ENCODE measurements at places on chromosomes 5 and 9. TPM values are rescaled to one million over a fixed set of nuclear protein-coding genes. Genes with fewer than 3 reads are reported as not detected.

DNA sequence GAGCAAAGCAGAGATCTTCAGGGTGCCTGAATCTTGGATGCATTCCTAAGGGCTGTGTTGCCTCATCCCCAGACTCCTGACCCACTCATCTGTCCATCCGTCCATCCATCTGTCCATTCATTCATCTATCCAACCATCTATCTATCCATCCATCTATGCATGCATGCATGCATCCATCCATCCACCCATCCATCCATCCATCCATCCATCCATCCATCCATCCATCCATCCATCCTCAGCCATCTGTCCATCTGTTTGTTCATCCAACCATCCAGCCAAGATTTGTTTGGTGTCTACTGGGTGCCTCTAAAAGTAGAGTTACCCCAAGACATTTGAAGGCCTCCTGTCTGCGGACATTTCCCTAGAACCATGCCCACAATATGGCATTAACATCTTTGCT is 27.7 kb upstream of the BARHL1 start:
- DNase-seq: no peak

DNA sequence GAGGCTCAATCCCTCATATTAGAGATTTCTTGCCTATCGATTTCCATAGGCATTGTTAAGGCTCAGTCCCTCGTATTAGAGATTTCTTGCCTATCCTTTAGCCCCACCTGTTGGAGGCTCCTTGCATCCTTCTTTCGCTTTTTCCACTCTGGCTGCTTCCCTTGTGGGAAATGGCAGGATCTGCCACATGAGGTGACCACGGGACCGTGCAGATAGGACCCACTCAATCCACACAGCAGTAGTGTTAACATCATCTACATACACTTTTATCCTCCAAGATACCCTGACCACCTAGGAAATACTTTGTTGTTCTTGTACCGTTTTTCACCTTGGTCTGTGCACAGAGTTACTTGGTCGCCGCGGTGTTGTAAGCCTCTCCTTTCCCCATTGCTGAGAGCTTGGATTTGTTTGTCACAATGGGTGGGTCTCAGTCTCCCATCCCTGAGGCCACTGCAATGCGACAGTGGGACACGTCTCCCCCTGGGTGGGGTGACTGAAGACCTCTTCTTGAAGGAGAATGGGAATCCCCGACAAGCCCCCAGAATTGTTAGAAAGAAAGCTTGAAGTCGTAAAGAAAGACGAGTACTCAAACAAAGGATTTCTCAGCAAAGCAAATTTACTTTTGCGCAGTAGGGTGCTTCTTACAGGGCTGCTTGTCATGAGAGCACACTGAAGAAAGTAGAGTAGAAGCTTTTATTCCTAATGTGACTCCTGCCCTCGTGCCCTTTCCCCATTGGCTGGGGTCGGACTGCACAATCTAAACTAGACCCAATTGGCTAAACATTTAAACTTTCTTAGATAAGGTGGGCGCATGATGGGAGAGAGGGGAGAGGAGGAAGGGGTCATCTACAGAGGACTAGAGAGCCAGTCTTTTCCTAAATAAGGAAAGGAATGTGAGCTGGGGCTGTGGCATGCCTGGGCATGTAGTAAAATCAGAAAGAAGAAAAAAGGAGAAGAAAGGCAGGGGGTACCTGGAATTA is 19.8 kb downstream of the IFT74 start:
- DNase-seq: no peak

GRCh38 chr9:81874931-81875330 is 53.3 kb upstream of the SPATA31D4 start:
- DNase-seq: no peak

- DNase-seq: no peak
Observed at GRCh38 chr5:119118000-119118399, 47.1 kb downstream of the DMXL1 start.

DNA sequence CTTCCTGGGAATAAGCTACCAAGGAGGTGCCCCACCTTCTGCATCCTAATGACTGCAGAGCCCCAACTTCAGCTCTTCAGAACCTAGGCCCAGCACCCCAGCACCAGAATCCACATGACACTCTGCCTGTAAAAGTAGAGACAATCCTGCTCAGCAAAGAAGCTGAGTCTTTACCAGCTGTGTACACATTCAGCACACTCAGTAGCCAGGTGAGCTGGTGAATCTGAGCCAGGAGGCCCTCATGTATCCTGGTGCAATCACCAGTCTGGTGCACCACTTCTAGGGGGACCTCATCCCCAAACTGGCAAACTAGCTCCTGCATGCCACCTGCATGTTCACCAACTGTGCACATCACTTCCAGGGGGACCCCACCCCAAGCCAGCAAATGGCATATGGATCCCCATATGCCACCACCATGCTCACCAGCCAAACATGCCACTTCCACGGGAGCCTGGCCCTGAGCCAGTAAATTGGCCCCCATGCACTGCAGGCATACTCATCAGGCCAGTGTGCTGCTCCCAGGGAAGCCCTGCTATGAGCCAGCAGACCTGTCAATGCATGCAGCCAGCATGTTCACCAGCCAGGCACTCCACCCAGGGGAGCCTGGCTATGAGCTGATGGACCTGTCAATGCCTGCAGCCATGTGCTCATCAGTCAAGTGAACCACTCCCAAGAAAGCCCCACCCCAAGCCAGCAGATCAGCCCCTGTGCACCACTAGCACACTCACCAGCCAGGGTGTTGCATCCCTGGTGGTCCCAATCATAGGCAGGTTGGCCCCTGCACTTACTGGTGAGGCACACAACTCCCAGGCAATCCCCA is 15.6 kb upstream of the BTNL9 start:
- no peak for DNase-seq

- no peak for DNase-seq
Observed at GRCh38 chr9:61669352-61669751, 479.5 kb downstream of the SPATA31A7 start.

GRCh38 chr5:116571568-116572349 is 2.9 kb downstream of the SEMA6A start:
- no peak for DNase-seq

DNA sequence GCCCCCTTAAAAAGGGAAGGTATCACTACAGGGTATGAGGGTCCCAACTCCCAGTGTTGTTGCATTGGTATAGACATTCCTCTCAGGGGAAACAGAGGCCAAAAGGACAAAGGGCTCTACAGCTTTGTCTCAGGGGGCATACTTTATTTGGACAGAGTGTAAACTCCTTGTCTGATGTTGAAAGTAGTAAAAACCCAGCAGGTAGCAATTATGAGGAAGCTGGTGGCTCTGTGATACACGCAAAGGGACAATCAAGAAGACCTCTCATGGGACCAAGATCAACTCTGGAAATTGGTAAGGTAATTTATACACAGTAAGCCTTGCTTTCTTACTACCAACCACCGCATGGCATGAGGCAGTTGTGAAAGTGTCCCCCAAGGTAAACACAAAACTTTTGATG is 764.6 kb downstream of the CDH12 start:
- no peak for DNase-seq

GRCh38 chr9:114271556-114272510 is 51.1 kb upstream of the ORM1 start:
- DNase-seq: peak; percentile 75

- no peak for DNase-seq
Observed at GRCh38 chr5:110727025-110727314, 499 bp upstream of the TMEM232 start.

DNA sequence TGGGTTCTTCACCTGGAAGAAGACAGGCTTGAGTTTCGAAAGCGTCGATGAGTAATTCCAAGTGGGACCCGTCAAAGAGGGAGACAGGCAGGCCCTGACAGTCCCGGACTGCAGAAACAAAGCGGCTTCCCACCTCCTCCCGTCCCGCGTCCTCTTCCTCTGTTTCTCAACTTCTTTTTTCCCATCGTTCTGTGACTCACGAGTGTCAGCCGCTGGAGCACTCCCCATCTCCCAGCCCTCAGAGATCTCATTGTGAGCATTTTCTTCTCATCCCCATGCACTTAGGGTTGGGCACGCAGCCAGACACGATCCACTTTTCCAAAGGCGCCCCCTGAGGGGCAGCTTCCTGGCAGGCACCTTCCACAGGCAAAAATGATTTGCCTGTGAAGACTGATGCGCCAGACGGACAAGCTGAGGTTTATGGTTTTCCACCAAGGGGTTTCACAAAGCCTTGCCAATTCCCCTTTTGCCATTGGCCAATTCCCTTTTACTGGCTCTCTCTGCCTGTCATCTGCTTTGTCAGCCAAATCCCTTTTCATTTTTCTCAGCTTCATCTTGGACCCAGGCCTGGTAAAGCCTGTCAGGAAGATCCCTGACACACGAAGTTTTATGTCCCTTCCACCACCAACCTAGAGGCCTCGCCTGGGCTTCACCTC is 86.5 kb upstream of the ANKRD55 start:
- peak; percentile 69 for DNase-seq

DNA sequence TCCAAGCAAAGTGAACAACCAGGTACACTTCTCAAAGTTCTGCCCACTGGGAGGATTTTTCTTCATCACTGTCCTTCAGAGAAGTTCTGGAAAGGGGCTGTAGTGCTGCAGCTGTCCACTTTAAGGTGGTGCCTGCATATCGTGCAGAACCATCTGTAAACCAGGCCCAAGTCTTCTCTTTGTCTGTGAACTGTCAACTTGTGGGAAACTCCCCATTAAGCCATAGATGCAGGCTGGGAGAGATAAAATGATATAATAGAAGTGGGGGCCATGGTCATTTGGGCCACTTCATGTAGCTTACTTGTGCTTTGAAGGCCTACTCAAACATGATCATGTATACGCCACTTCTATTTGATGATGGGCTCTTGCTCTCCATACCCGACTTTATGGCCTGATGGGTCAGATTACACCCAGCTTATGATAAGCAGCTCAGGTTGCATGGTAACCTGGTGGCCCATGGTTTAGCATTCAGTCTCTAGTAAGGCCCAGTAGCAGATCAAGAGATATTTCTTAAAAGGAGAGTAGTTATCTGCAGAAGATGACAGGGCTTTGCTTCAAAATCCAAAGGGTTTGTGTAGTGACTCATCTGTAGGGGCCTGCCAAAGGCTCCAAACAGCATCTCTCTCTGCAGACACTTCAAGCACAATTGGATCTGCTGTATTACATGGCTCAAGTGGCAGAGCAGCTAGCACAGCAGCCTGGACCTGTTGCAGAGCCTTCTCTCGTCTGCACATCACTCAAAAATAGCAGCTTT is 15.7 kb upstream of the BTF3 start:
- no peak for DNase-seq

DNA sequence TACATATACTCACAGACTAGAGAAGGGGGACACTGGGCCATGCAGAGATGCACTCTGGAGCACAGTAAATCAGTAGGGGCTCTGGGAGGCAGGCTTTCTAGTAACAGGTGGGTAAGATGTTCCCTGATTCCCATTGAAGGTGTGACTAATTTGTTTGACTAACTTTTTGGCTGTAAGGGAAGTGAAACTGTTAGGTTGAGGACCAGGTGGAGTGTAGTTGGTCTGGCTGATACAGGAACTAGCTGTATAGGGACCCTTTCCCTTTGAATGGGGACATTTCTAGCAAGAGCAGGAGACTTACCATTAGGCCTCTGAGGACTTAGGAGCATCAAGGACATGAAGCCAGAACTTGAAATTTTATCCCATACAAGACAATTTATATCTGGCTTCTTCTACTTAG is 989.6 kb upstream of the COX7C start:
- no peak for DNase-seq

GRCh38 chr5:6827526-6828219 is 114.4 kb downstream of the TENT4A start:
- no peak for DNase-seq

- DNase-seq: no peak
Observed at GRCh38 chr9:80399606-80400005, 827.8 kb downstream of the TLE4 start.

DNA sequence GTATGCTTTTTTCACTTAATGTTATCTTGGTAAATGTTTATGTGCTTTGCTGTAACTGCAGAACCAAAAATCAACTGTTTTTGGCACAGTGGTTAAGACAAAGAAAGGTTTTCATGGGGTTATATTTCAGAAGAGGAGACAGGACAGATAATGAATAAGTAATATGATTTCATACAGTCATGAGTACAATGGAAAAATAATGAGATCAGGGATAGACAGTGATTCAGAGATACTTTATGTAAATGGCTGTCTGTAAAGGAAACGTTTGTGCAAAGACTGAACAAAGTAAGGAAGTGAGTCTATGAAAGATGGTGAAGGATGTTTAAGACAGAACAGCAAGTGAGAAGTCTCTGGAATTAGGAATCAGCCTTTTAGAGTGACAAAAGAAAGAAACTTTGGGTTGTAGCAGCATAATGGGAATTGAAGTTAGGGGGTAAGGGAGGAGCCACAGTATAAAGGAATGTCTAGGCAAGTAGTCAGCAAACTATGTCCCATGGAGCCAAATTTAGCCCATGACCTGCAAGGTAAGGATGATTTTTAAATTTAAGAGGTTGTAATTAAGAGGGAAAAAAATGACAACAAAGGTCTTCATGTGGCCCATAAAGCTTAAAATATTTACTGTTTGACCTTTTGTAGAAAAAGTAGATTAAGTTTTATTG is 55.0 kb downstream of the TNPO1 start:
- DNase-seq: no peak

GRCh38 chr5:147925020-147925419 is 18.7 kb upstream of the C5orf46 start:
- no peak for DNase-seq

DNA sequence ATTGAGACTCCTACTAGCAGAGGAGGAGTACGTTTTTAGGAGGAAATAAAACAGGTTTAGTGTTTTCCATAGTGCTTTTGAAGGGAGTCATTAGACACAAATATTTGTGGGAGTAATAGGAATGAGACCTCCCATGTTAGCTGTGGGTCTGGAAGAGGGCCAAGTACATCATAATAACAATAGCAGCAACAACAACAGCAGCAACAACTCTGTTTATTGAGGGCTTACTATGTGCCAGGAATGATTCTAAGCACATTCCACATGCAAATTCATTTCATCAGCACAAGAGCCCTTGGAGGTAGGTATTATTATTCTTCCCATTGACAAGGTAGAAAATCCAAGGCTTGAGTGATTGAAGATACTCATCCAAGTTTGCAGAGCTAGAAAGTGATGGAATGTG is 384.2 kb upstream of the RPS23 start:
- DNase-seq: no peak

The NKD2 gene
- total RNA-seq: 2.1 TPM

The PALM2AKAP2 gene
- 1.7 TPM for total RNA-seq

The GNAQ gene
- 61.2 TPM for total RNA-seq

The ADAMTSL1 gene
- total RNA-seq: 6.5 TPM

The SLC36A3 gene
- not detected for total RNA-seq

The RNF224 gene
- not detected for total RNA-seq

The FOXD4 gene
- not detected for total RNA-seq

The TMEM252 gene
- not detected for total RNA-seq

The MAP1B gene
- 232 TPM for total RNA-seq

The ANKRD18A gene
- under 0.01 TPM for total RNA-seq

The SLC25A2 gene
- total RNA-seq: 0.81 TPM

The BSPRY gene
- 0.28 TPM for total RNA-seq

The PCDHGA11 gene
- 10.8 TPM for total RNA-seq

Data from sigmoid colon (tissue), 7 donors.